CD4-positive, alpha-beta T cell treated with Interferon alpha-2 for 1 hour (primary cell): ENCODE measurements at places on chromosomes 12 and 14.

DNA sequence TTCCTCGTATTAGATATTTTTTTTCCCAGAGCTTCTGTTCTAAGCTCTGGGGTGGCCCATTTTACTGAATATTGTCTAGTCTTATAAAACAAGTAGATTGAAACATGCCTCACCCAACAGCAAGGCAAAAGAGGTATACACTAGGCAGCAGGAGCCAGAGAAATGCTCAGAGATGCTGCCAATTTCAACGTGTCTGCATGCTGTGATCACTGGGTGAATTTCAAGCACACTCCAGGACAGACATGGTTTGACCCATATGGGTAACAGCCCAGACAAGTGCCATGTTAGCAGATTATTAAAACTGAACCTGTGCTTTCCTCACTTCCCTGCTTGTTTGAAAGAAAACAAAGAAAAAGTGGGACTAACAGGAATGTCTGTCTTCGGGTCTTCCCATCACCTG lies 321.3 kb downstream of the MED13L start:
- DNase-seq: no peak

DNA sequence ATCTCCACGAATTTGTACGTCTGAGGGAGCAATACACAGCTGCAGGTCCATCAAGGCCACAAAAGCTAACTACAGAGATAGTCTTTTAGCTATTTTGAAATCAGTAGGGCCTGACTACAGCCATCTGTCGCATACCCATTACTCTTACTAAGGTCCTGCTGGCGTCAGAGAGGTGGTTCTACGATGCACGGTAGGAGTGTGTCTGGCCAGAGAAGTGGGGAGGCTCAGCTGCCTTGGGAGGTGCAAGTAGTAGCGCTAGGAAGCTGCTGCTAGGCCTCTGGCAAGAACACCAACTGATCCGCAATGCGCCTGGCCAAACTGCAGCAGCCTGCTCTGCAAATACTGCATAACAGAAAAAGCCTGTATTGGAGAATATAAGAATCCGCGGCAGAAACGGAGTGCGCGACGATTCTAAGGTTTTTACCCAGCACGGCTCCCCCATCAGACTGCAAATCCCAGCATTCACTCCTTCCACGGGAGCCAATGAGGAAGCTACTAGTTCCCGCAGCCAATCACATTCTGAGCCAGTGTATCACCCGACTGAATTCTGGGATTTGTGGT lies 743 bp upstream of the CAND1 start:
- DNase-seq: peak; percentile 93

DNA sequence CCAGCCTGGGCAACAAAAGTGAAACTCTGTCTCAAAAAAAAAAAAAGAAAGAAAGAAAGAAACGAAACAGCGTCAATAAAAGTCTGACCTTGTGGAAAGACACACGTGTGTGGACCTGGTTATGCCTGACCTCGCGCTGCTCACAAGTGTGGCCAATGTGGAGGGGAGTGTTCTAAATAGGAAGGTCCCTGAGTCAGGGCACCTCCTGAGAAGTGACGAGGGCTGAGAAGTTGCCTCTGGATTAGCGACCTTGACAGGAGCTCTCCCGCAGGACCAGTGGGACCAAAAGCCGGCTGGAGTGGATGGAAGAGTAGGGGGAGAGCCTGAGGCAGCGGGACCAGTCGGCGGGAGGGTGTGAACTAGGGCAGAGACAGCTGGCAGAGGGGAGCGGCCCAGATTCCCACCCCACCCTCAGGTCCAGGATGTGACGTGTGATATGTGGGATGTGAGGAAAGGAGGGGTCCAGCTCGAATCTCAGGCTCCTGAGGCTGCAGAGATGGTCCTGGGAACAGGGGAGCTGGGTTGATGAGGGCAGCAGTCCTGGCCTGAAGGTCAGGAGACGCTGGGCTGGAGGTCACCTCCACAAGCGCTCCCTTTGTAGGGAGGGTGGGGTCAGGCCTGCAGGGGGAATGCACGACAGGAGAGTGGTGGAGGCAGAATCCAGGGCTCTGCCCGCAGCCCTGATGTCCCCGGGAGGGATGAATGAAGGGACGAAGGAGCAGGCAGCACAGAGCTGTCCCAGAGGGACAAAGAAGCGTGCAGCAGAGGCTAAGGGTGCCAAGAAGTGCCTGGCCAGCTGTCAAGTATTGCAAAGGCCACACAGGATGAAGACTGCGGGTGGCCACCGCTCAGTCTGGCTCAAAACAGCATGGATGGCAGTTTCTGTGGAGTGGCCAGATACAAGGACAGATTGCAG lies 24.8 kb upstream of the GPR68 start:
- DNase-seq: no peak

GRCh38 chr12:88665071-88665470 lies 84.8 kb upstream of the KITLG start:
- DNase-seq: no peak

- no peak for DNase-seq
Measured at GRCh38 chr12:6292606-6293005, 17.9 kb upstream of the PLEKHG6 start.

DNA sequence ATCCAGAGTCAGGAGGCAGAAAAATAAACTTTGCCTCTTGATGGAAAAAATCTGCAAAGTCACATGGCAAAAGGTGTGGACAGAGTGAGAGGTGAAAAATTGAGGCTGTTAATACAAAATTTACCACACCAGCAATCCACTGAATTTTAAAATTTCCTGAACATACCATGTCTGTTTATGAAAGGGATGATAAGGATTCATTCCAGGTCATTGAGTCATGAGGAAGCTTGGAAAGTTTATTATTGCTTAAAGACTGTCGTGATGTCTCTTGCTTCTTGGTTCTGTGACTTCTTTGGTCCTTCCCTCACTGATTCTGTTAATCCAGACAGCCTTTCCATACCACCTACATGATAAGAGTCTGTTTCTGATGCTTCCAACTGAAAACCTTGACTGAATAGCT lies 73.2 kb downstream of the TTC6 start:
- DNase-seq: no peak

DNA sequence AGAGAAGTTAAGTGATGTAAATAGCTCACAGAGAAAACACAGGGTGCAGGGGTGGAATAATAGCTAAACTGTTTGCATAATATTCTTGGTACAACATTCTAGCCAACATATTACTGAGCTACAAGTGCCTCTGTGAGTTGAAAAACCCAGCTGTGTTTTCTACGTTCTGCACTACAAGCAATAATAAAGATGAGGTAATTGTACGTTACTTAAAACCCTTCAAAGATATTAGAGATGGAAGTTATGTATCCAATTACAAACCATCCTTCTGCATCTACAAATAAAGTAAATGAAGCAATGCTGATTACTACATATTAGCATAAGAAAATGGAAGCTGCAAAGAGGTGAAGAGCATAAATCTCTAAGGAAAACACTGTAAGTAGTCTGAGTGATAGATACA lies 271.4 kb downstream of the SSPN start:
- DNase-seq: no peak

GRCh38 chr14:68714991-68715924 lies 77.6 kb downstream of the ZFP36L1 start:
- peak; percentile 27 for DNase-seq

DNA sequence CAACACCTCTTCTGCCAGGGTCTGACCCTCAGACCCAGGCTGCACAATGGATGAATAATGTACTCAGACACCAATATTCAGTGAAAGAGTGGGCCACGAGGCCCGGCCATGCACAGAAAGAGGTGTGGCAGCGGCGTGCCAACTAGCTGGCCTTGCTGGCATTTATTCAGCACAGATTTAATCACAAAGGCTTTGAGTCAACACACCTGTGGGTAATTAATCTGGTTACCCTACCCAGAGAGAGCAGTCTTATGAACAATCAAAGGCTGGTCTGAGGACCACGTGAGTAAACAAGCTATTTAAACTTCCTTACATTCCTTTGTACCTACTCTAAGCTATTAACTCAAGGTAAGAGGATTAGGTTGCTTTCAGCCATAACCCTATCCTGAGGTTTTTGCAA lies 324.8 kb downstream of the C12orf50 start:
- no peak for DNase-seq

DNA sequence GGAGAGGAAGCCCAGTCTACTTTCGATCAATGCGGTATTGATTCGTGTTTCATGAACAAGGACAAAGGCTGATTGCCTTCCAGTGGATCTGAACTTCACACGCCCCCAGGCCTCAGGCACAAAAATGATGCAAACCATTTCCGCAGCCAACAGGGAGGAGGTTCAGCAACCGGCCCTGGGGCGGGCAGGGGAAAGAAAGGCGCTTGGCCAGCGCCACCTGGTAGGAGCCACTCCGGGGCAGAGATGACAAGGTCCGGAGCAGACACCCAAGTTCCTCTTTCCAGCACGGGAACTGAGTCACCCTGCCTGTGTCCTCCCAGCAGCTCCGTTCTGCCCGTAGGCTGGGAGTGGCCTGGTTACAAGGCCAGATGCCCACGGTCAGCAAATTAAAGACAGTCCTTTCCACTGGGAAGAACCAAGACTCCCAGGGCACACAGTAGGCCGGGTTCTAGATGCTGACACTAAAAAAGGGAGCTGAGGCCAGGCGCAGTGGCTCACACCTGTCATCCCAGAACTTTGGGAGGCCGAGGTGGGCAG lies 136.3 kb downstream of the SCARB1 start:
- peak; percentile 24 for DNase-seq

GRCh38 chr12:98355322-98355721 lies 160.1 kb upstream of the TMPO start:
- DNase-seq: no peak

DNA sequence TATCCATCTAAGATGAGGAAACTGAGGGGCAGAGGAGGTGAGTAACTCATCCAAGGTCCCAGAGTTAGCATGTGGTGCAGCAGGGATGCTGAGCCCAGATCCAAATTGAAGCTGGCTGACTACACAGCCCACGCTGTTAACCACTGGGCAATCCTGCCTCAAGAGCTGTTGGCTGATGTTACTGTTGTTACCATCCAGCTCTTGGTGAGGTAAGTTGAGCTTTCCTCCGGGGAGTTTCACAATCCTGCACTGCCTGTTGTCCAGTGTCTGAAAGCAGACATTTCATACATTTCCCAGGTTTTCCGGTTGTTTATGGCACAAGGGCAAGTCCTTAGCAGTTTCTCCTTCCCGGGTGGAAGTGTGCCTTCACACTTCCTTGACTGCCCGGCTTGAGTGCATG lies 14.5 kb downstream of the CYP46A1 start:
- DNase-seq: no peak

DNA sequence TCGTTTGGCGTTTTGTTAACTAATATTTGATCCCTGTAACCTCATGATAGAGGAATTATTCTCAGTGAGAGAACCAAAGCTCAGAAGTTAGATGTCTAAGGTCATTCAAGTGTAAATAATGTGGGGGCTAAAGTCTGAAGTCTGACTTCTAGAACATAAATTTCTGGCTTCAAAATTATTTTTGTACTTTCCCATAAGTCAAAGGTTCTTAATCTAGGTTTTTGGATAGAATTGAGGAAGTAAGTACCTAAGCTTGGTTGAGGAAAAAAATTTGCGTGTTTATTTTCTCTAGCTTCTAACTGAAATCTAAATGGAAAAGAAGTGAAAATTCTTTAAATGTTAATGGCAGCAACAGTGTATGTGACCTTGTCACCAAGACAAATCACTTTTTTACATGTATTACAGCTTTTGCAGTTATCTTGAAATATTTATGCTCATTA lies 2.3 kb downstream of the LARP4 start:
- DNase-seq: no peak

GRCh38 chr12:5123921-5124320 lies 80.2 kb downstream of the KCNA5 start:
- no peak for DNase-seq

DNA sequence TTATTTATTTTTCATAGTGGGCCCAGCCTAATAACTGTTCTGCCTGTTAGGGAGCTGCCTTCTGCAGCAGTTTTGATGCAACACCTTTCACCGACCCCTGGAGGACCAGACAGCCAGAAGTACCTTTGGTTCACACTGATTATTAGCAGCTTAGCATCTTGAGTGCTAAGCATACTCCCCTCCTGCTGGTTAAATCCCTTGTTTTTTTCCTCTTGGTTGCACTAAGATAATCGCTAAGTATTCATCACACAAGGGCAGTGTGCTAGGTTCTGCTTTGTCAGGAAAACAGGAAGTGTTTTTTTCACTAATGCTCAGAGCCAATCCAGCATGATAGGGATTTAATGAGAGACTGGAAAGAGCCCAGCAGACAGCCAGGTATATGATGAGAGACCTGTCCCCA lies 437.0 kb downstream of the FUT8 start:
- no peak for DNase-seq

GRCh38 chr12:124440841-124441381 lies 126.5 kb downstream of the NCOR2 start:
- no peak for DNase-seq

DNA sequence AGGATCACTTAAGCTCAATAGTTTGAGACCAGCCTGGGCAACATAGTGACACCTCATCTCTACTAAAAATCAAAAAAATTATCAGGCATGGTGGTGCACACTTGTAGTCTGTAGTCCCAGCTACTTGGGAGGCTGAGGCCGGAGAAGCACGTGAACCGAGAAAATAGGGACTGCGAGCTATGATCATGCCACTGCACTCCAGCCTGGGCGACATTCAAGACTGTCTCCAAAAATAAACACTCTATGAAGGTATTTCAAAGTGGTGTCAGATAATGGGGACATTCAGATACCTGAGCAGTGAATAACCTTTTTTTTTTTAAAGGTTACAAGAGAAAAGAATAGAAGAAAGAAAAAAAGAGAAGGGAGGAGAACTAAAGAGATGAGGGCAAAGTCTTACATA lies 98.1 kb downstream of the MED13L start:
- DNase-seq: no peak
